ENCODE measurements at places on chromosomes 6 and 20.

DNA sequence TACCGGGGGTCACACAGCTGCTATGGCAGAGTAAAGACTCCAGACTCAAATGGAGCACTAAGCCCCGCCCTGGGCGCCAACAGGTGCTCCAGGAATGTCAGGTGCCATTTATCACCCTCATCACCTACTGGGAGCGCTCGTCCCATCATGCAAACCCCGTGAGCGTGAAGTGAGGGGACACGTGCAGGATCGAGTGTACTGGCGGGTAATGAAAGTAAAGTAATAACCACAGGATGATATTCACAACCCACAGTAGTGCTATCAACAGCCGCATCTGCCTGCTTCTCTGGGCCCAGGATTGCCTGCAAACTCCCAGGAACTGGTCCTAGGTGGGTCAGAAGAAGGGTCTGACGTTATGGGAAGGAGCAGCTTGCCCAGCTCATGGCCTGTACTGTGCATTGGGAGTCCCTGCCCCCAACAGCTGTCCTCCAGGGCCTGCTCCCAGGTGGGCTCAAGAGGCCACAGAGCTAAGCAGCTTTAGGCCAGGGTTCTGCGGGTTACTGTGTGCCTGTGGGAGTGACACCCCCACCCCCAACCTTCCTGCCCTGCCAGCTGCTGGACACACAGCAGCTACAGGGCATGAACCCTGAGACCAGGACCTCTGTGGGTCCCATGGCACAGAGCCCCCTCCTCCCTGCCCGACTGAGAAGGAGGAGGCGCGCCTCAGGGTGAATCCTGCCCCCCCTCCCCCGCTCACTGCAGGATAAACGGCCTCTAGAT is 120.5 kb upstream of the SULF2 start:
- DNase-seq: no peak

DNA sequence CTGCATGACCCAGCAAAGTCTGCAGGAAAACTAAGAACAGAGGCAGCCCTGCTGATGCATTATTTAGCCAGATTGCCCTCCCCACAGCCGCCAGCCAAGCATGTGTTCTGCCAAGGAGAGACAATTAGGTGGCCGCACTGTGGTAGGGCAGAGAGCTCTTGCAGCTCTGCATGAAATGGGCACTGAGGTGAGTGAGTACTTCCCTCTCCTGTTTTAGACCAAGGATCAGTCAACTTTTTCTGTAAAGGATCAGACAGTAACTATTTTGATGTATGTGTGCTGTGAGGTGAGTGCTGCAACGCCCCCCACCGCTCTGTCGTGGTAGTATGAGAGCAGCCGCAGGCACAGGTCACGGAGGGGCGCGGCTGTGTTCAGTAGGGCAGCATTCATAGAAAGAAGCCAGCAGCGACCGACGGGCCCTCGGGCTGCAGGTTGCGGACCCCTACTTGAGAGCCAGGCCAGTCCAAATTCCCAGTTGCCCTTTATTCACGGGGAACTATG is 23.8 kb upstream of the FAM50B start:
- no peak for DNase-seq

DNA sequence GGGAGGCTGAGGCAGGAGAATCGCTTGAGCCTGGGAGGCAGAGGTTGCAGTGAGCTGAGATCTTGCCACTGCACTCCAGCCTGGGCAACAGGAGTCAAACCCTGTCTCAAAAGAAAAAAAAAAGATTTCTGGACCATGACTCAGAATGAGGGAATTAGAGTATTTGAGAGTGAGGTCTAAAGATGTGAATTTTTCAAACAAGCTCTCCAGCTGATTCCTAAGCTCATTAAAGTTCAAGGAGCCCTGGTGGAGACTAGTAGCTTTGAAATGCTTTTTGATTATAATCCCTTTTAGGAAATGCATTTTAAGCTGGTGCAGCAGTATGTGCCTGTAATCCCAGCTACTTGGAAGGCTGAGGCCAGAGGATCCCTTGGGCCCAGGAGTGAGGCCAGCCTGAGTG is 21.8 kb upstream of the SRF start:
- DNase-seq: no peak

DNA sequence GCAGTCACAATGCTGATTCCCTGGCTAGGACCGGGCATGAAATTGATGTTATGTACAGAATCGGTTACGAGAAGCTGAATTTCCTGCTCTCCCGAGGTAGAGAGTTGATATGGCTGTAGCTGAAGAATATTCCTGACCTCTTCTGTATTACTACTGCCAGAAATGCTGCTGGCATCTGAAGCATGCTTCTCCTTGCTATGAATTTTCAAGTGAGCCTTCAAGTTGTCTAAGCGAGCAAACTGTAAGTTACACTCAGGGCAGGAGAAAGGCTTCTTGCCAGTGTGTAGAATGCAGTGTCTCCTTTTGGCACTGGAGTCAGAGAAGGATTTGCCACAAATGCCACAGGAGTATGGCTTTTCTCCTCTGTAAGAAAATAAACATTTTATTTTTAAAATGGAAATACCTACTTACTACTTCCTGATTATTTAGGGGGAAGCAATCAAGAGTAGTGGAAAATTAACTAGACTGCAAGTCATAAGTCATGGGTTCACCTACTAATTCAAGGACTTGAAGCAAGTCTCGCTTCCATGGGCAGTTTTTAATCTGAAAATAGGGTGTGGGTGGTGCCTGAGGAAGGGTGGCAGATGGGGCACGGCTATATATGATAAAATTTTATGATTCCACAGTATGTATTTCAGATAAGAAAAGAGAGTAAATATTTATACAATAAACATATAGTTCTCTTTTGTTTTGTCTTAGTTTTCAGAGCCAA is 10.8 kb upstream of the MICAL1 start:
- no peak for DNase-seq

- DNase-seq: no peak
These were observed 1.5 kb downstream of the MMP24OS start for GRCh38 chr20:35276408-35276807.
